Natural killer cell (primary cell): ENCODE measurements at places on chromosomes 7 and 10.

DNA sequence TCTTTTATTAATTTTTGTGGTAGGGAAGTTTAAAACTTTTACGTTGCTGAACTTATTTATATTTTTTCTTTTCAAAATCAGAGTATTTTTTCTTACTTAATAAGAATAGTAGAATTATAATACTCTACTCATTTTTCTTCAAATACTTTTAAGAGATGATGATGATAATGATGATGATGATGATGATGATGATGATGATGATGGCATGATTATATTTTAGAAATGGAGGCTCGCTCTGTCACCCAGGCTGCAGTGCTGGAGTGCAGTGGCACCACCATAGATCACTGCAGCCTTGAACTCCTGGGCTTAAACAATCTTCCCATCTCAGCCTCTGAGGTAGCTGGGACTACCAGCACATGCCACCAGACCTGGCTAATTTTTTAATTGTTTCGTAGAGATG lies 118.3 kb upstream of the FAM171A1 start:
- DNase-seq = no peak

GRCh38 chr7:94253686-94254085 lies 141.0 kb upstream of the COL1A2 start:
- DNase-seq = no peak

GRCh38 chr7:2612445-2613097 lies 19.2 kb upstream of the TTYH3 start:
- DNase-seq = no peak

GRCh38 chr10:97102441-97102840 lies 83.3 kb downstream of the SLIT1 start:
- DNase-seq = no peak

DNA sequence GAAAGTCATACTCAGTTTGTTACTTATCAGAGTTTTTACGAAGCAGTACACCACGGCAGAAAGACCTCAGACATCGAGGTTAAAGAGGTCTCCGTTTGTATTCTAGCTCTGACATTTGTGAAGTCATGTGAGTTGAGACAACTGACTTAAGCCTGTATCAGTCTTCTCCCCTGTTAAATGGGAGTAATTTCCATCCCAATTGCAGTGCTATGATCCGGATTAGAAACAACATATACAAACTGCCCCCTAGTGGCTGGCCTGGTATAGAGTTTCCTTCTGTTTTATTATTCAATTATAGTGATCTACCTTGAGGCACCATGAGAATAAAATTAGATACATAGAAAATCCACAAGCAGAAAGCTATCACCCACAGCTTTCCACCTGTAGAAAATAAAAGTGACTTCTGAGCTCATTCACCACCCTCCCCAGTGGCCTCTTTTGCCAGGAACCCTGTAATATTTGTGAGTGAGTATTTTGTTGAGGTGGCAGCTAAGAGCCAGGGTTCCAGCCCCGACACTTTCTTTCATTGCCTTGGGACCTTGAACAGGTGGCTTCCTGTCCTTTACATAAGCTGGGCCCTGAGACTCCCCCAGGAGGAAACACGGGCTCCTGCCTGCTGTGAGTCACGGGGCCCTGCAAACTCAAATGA lies 607.2 kb upstream of the MGMT start:
- peak; percentile 24 for DNase-seq

DNA sequence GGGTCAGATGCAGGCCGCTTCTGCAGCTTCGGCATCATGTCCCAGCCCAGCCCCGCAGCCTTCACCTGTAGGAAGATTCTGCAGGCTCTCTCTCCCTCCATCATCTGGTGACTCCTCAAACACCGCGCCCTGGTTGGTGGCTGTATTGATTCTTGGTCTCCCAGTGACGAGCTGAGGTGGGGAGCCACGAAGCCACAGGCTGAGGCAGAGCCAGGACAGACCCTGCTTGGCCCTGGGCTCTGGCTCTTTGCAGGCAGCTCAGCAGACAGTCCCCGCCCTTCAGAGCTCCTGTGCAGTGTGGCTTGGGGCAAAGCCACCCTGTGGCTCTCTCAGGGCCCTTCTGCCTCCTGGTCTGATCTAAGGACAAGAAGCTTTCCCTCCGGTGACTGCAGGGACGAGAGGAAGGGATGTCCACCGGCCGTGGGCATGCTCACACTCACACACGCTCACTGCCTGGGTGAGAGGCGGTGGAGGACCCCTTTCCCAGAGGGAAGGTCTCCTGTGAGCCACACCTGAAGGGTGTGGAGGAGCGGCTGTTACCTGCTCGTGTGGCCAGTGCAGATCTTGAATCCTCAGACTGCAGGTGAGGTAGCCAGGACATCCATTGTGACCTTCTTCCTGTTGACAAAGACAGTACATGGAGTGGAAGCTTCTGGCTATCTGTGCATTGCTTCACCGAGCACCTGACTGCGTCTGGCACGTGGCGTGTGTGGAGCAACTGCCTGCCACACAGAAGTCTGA lies 79.6 kb downstream of the INPP5A start:
- no peak for DNase-seq

DNA sequence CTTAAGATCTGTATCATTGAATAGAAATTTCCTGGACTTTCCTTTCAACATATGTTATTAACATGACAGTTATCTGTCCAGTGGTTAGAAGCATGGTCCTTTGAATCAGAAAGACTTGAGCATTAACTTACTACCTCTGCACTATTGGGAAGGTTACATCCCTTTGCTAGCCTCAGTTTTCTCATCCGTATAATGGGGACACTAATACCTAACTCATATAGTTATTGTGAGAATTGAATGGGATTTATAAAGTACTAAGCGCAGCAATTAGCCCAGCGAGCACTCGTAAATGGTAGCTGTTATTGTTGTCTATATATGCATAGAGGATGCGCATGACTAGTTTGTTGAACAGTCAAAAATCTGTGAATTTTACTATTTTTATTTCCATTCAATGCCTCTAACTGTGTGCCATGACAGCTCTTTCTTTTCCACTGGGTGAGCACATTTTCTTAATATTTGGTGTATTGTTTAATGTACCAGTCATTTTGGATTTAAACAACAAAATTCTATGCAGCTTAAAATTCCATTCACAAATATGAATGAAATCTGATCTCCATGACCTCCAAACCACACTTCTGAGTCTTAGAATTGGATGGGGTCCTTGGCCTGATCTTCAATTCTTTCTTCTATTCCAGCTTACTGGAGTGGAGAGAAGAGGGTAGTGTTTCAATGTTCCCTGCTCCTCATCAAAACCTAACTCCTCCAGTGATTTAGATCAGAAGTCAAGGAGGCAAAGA lies 65.0 kb downstream of the CACNB2 start:
- no peak for DNase-seq

DNA sequence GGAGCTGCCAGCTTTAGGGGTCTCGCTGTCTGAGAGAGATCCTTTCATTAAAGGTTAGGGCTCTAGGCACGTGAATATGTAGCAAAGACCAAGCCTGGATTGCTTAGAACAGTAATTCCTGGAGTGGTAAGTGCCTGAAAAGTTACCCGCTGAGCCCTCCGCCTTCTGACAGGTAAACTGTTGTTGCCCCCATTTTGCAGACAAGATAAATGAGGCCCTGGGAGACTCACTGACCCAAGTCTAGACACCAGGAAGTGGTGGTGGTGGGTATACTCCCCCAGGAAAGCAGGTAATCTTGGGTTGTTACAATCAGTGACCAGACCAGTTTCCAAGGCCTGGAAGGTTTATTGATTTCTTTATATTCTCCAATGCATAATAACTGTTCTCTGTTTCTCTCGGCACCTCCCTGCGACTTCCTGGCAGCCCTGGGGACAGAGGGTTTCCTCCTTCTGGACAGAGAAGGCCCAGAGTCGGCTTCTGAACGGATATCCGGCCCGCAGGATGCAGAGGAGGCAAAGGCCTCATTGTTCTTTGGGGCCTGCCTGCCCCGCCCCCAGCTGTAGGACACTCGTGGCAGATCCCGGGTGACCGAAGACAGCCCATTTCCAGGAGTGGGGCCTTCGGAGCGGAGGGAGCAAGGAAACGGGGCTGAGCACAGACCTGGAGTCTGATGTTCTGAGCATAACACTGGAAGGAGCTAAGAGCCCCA lies 1.3 kb upstream of the GRK5 start:
- peak; percentile 23 for DNase-seq

DNA sequence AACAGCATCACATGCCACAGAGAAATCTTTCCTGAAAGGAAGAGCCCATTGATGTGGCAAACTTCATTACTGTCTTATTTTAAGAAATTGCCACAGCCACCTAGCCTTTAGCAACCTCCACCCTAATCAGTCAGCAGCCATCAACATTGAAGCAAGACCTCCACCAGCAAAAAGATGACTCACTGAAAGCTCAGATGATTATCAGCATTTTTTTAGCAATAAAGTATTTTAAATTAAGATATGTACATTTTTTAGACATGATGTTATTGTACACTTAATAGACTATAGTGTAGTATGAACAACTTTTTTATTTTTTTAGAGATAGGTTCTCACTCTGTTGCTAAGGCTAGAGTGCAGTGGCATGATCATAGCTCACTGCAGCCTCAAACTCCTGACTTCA lies 14.8 kb downstream of the STEAP1B start:
- DNase-seq = no peak

DNA sequence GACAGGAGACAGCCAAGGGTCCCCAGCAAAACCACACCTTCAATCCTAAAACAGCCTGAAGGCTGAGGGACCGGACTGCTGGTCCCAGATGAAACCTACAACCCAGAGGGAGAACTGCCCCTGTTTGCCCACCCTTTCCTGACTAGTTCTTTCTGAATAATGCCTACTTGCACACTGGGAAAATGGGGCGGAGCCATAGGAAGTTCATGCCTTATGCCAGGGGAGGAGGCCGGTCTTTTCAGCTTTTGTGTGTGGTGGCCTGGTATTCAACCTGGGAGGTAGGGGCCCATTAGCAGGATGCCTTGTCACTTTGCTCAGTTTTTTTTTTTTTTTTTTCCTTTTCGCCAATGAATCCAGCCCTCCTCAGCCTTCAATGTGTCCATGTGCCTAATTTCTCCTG lies 20.7 kb downstream of the TOMM7 start:
- DNase-seq = no peak

- peak; percentile 61 for DNase-seq
These were observed 88.3 kb upstream of the PDGFA start for GRCh38 chr7:607938-608337.

- no peak for DNase-seq
These were observed 170.9 kb upstream of the RHEB start for GRCh38 chr7:151690606-151691005.

DNA sequence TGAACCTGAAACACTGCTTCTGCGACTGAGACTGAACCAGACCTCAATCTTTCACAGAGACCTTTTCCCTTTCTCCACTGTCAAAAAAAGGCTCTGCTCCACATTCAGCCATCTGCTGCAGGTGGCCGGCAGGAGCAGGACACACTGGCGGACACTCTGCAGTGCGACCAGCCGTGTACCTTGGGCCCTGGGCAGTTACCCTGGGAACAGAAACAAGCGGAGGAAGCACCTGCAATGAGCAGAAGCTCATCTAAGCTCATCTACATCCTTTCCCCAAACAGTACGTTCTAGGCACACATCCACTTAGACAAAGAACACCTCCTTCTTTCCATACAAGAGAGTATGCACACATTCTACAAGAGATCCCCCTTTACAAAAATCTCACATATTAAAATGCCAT lies 22.8 kb downstream of the VOPP1 start:
- no peak for DNase-seq

DNA sequence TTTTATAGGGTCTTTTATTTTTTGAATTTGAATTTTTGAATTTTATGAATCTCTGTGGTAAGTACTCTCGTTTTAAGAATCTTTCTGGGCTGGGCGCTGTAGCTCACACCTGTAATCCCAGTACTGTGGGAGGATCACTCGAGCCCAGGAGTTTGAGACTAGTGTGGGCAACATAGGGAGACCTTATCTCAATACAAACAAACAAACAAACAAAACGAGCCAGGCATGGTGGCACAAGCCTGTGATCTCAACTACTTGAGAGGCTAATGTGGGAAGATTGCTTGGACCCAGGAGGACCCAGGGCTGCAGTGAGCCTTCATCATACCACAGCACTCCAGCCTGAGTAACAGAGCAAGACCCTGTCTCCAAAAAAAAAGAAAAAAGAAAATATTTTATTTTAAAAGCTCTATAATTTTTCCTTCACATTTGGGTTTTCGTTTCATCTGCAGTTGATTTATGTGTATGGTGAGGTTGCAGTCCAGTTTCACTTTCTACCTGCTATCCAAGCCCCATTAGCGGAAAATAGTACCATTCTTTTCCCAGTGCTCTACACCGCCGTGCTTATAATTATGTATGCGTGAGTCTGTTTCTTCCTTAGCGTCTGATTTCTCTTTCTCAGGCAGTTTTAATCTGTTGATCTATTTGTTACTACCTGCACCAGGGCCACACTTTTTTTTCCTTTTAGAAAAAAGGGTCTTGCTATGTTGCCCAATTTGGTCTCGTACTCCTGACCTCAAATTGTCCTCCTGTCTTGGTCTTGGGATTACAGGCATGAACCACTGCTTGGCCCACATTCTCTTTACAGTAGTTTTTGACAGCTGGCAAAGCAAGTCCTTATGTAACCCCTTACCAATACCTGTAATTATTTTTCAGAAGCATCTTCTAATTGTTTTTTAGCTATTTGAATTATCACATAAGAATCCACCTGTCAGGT lies 21.7 kb downstream of the TRIM24 start:
- no peak for DNase-seq

GRCh38 chr10:113751181-113751732 lies at the start of gene PLEKHS1:
PLEKHS1 (plus strand) TSS chr10:113751682; CDS start chr10:113755278, 3,596 bp downstream.
- no peak for DNase-seq

- no peak for DNase-seq
These were observed 546.8 kb downstream of the LRMDA start for GRCh38 chr10:75978213-75978612.

GRCh38 chr7:115782696-115783490 lies 247.7 kb downstream of the TFEC start:
- no peak for DNase-seq

DNA sequence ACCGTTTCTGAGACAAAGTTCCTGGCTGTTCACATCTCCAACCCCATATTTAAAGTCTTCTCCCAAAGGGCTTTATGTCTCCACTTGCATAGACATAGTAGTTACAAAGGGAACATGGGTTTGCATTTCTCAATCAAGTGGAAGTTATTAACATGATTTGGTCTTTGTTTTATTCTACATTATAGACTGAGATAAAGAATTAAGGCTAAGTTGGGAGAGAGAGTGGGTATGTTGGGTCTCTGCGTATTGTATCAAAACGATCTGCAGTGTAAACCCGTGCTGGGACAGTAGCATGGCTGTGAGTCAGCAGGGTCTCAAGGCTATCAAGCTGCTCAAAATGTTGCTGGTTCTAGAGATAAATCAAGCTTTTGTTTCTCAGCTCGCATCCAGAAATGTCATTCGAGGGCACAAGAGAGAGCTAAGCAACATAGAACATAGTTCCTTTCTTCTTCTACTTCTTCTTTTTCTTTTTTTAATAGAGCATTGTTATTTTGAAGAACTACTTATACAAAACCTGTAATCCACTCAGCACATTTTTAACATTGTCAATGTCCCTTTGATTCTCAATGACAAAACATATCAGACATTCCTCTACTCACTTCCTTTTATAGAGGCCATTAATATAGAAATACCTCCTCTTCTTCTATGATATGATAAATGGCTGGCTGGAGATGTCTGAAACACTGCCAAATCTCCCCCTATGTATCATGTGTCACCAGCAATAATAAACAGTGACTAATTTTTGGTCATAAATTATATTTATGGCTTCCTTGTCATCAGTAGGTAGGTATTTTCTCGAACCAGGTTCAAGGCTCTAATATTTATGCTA lies 34.5 kb upstream of the RHOBTB1 start:
- no peak for DNase-seq
